ENCODE measurements at places on chromosomes 7 and 10.

DNA sequence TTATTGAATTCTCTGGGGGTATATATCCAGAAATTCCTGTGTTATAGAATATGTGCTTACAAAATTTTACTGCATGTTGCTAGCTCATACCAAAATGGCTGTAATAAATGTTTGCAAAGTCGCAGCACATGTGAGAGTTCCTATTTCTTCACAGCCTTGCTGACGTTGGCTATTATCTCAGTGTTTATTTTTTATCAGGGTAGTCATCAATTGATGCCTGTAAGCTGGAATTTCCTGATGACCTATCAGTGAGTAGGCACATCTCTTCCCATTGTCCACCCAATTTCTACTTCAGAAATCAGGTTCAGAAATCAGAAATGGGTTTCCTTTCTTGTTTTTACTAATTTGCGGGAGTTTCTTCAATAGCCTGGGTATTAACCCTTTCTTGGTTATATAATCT, 268.1 kb upstream of the FZD8 start:
- DNase-seq, result no peak

DNA sequence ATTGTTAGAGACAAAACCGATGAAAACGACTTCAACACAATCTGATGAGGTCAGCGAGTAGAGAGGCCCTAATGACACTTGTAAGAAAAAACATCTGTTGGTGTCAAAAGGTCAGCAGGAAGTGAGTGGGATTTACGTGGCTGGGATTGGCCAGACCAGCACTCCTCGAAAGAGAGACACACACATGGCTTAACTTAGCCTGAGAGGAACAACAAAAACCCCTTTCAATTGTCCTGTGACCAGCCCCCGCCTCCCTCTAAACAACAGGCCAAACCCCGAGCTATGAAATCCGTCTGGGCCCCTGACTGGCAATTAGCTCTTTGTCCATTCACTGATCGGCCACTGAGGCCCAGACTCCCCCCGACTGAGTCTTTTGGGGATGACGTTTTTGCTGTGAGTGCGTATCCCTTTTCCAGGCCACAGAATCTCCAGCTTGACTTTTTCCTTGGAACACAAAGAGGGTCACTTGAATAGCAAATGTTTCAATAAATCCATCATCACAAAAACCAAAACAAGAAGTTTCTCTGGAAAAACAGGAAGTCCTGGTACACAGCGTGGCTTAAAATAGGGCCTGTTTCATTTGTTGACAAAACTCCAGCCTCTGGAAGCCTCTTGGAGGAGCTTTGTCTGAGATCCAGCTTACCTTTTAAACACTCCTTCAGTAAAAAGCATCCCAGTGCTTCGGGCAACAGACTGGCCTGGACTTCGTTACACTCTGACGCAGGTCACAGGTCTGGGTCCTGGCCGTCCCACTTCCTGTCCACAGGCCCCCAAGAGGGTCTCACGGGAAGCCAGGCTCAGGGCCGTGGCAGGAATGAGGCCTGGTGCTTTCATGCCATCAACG, 103.0 kb downstream of the CTBP2 start:
- DNase-seq, result no peak

GRCh38 chr10:27998178-27998953, 513 bp downstream of the ODAD2 start:
- no peak for DNase-seq

DNA sequence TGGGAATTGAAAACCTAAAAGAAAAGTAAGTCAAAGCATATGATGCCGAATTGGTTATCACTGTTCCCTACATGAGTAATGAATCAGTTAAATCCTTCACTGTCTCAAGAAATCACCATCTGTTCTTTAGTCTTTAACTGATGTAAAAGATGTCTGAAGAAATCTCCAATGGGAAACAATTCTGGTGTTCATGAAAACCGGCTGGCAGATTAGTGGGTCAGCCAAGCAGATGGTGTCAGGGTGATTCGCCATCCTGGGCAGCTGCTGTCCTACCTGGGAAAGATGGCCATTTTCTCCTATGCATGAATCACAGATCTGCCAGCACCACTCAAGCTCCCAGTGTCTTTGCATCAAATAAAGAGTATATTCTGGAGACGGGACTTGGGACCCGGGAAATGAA, 925.2 kb upstream of the GHITM start:
- DNase-seq, result no peak

GRCh38 chr7:102186306-102186705, 100.4 kb upstream of the SH2B2 start:
- no peak for DNase-seq

DNA sequence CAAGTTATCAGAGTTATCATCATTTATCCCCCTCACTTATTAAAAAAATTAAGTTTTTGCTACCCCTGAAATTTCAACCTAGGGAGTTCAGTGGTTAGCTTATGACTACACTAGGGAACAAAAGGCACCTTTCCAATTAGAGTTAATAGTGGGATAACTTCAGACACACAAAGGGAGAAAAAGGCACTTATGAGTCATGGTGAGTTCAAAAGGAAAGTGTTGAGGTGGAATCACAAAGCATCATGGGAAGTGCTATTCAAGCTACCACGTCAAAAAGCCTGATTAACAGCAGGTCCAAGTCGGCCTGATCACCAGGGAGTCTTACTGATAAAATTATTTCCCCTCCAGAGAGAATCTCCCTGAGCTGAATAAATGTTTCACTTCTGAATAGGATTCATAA, 165.7 kb downstream of the C7orf25 start:
- DNase-seq, result no peak

GRCh38 chr7:143287339-143287934, 714 bp upstream of the CASP2 start:
- no peak for DNase-seq

DNA sequence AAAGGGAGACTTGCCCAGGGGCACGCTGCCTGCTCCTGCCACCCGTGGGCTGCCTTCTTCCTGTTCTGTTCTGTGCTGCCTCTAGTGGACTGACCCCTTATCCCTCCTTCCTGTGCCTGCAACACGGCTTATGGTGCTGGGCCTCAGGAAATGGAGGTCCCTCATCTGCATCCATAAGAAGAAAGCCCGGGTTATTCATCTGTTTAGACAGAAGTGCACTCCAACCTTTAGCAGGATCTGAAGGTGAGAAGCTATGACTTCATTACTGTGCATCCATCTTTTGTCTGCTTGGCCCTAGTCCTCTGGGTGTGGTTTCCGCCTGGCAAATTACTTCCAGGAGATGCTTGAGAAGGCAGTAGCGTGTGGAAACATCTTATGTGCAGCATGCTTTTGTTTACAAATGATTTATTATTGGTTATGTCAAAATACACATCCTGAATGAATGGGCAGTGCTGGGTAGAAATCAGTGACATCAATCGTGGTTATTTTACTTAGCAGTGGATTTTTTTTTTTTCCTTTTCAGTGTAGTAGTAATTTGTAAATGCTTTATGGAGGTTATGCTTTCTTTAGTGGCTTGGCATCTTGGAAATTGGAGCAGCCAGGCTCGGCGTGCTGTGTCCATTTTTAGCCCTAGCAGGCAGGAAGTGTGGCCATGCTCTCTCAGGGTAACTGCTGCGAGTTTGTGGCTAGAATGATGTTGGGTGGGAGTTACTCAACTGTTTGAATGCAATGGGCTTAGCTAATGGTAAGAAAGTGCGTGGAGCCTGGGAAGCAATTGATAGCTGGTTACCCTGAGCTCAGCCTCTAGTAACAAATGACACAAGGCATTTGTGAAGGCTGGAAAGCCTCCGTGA, 12.7 kb downstream of the PTPRE start:
- DNase-seq, result no peak

DNA sequence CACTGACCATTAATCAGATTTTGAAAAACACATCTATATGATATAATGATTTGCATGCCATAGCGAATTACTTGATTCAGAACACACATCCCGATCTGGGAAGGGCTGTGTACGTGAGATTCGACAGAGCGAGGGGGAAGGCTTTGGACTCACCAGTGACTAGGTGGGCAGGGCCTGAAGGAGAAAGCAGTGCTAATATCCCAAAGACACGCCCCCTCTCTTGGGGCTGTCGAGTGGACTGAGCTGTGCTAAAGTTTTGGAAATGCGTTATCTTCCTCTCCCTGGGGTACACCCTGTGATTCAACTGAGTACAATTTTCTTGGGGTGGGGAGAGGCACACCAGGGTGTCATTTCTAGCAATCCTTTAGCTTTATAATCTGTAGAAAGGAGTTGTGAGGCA, 1.8 kb downstream of the LRRC17 start:
- DNase-seq, result no peak

DNA sequence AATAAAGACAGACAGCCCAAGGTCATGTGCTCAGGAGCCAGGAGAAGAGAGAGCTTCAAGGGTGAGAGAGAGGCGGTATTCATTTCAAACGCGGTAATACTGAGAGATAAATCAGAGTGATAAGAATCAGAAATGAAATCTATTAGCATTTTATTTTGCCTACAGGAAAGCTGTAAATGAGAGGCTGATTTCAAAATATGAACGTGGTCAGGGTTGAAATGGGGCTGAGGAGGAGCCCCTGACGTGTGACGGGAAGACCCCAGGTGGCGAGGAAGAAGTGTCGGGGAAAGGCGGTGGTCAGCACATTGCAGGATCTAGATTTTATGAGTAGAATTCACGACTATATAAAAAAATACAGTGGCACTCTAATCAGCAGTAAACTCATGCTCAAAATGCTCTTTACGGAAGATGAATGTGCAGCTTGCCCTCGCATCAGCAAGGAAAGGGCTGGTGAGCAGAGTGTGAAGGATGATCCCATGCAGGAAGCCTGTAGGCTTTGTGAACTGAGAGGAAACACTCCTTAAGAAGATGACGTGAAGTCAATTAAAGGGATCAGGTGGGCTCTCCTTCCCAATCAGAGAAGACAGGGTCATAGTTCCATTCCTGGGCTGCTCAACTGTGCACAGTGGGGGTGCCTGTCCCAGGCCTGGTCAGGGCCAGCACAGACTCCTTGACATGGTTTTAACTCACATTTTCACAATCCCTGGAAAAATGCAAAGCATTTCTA, 360.2 kb downstream of the PTPRN2 start:
- no peak for DNase-seq

DNA sequence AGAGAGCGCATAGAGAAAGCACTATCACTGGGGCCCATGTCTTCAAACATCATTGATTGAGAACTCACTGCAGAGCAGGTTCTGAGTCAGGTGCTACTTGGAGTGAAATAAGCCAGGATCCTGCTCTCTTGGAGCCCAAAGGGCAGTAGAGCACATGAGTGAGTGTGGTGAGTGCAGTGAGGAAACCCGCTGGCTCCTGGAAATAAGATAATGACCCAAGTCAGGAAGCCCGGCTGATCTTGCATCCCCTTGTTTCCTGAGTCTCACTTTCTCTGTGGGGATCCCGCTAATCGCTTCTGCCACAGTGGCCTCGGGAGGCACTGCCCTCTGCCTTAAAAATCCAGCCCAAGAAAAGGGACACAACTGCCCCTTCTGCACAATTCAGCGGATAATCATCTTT, 7.1 kb upstream of the FAM107B start:
- no peak for DNase-seq

DNA sequence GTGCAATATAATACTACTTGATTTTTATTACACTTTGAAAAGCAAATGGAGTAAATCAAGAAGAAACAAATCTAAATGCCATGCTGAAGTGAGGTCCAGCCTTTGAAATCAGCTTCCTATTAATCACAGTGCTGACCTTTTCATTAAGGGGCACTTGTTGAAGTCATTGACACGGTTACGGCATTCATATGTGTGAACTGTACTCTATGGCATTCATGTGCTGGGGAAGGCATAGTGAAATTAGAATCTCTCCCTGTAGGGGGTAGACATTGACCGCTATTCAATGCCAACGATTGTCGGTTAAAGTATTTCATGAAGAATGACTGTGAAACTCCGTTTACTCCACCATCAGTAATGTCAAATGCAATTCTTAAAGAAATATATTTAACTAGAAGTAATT, 296.1 kb upstream of the SEMA3A start:
- DNase-seq, result no peak

DNA sequence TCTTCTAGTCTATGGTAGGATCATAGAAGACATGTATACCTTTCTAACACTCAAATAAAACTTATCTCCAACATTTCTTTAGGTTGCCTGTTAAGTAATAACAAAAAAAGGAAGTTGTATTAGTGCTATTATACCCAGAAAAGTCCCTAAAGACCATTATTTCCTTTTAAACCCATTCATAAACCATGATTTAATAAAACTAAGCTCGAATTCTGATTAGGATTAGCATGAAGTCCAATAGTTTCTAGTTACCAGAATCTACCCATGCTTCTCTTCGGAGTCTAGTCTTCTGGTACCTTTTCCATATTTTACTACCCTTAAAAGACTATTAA, 62.7 kb downstream of the USP6NL start:
- DNase-seq, result no peak

DNA sequence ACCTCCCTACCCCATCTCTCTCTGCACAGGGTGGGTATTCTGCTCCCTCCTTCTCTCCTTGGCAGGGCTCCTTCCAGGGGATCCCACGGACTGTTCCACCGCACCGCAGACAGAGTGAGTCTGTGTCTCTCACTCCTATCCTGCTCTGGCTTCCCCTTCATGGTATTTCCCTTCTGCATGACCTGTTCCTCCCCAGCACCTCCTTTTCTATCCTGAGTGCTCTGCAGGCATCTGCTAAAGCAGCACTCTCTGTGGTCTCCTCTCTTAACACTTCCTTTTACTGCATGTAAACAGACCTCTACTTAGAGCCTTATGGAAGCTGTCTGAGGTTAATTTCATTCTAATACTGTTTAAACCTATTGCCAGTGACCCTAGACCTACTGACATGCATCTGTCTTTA, 171.5 kb downstream of the CCSER2 start:
- DNase-seq, result no peak

- no peak for DNase-seq
These were observed 37.9 kb upstream of the CRYGN start for GRCh38 chr7:151477867-151478266.

DNA sequence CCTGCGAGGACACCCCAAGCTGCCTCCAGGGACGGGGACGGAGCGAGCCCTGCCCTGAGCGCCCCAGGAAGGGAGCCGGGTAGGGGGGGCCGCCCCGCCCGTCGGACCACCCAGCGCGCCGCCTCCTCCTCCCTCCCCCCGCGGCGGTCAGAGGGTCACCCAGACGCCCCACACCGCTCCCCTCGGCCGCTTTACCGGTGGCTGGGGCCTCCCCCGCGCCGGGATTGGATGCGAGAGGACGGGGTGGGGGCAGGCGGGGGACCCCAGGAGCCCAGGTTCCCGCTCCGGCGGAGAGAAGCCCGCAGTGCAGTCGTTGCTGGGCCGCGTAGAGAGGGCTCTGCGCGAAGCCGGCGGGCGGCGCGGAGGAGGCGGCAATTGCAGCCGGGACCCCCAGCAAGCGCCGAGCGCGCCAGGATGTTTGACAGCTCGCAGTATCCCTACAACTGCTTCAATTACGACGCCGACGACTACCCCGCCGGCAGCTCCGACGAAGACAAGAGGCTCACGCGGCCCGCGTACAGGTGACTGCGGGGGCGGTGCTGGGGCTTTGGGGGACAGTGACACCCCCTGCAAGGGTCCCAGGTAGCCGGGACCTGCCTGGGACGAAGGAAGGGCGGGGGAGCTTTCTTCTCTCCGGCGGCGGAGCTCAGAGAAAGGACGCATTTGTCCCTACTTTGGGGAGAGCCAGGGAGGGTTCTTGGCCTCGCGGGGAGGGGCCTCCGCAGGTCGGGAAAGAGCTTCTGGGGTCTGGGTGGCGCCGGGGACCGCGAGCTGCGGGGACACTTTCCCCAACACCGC, at the start of gene FOXL3:
TSS of gene FOXL3 (plus strand) at position 415 of the 798 bp plus-strand sequence. CDS start at position 415, 0 bp downstream.
- no peak for DNase-seq

GRCh38 chr7:131652934-131653333, 96.5 kb upstream of the PODXL start:
- DNase-seq, result no peak
